NCI-H1694 treated with DMSO at 0.1 percent for 48 hours (cell line): ENCODE measurements at places on chromosomes 2 and 18.

- DNase-seq = no peak
These were observed 45.3 kb downstream of the HADHB start for GRCh38 chr2:26290001-26290400.

- no peak for DNase-seq
These were observed 1.8 kb downstream of the IL18RAP start for GRCh38 chr2:102424754-102425153.

DNA sequence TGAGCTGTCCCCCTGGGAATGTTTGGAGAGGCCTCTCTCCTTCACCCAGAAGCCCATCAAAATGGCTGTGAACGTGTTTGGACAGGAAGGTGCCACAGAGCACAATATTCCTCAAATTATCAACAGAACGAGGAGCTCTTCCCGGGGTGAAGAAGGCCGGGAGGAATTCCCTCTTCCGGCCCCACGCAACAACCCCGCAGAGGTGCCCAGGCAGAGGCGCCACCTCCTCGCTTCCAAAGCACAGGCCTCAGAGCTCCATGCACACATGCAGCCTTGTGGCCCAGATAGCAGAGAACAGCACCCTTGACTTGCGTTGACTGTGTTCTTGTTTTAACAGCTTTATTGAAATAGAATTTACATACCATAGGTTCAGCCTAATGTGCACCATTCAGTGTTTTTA, 152.5 kb upstream of the SALL3 start:
- DNase-seq = no peak

GRCh38 chr2:96203130-96204028, 5.2 kb downstream of the STARD7 start:
- DNase-seq = no peak

DNA sequence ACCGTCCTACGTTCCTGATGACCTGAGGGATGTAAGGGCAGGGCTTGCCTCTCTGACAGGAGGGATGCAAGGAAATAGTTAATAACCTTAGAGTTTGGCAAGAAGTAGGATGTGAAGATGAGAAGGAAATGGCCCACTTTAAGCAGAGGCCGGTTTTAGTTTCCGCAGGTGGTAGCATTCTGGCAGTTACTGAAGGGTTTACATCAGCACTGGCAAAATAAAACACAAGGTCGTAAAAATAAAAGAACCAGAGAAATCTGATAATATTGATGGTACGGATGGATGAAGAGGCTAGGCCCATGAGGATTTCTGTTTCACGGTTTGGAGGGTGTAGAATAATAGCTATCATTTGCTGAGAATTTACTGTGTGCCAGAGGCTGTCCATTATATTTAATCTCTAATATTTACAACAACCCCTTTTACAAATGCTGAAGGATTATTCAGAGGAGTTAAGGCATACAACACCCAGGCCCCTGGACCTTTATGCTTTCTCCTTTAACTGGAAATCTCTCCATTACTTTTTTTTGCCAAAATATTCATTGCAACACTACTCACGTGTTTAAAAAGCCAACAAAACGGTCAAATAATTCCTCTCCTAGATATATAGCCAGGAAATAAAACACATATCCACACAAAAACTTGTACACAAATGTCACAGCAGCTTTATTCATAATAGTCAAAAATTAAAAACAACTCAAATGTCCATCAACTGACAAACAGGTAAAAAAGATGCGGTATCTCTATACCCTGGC, 28.5 kb downstream of the DAPL1 start:
- no peak for DNase-seq

GRCh38 chr2:171367692-171368091, 66.1 kb downstream of the METTL8 start:
- no peak for DNase-seq

GRCh38 chr2:216711348-216711747, 16.0 kb upstream of the IGFBP5 start:
- DNase-seq = no peak

GRCh38 chr2:100919316-100919715, 82.8 kb upstream of the RPL31 start:
- DNase-seq = no peak

DNA sequence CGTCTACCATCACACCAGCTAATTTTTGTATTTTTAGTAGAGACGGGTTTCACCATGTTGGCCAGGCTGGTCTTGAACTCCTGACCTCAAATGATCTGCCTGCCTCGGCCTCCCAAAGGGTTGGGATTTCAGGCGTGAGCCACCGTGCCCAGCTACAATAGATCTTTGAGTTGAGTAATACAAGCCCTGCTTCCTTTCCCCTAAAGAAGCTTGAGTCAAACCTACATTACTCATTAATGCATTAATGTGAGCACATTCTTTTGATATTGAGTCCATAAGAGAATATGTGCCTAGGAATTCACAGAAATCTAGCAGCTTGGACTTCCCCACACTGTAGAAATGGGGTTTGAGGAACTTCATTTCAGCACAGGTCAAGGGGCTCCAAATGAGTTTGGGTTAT, 39.6 kb downstream of the PSMG2 start:
- no peak for DNase-seq

- DNase-seq = no peak
These were observed 6.0 kb downstream of the EPAS1 start for GRCh38 chr2:46303233-46303632.

- no peak for DNase-seq
These were observed 40.2 kb downstream of the GALNT14 start for GRCh38 chr2:31097962-31098613.

GRCh38 chr18:46939337-46939963, 22.0 kb downstream of the KATNAL2 start:
- no peak for DNase-seq

GRCh38 chr2:199985625-199986207, 30.3 kb downstream of the MAIP1 start:
- DNase-seq = peak; percentile 62
